ENCODE measurements at places on chromosomes 13 and 19.

DNA sequence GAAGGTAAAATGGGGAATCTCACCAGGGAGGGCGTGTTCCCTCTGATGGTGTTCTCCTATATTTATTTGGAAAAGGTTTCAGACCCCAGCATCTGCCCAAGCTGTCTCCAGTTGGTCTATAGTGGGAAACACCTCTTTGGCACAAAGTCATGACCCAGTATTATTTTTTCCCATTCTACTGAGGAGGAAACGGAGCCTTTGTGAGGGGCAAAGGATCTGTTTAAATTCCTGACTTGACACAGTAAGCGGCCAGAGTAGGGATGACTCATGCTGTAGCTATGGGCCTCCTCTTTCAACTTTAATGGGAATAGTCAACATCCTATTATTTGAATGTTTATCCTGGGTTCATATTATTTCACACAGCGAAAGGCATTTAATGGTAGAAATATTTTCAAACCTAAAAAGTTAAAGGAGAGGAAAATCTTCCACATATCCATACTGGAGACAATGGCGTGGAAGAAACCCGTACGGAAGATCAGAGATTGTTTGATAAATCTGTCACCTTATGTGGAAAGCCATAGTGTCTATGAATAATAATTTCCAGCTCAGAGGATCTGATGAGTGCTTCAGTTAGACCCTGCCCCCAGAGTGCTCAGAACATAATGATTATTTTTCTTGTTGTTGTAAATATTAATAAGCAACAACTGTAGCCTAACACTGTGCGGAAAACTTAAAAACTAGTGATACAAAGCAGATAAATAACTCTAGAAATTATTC is 126.0 kb downstream of the FOXO1 start:
- DNase-seq: no peak

- no peak for DNase-seq
Measured at GRCh38 chr13:43664700-43665191, 122.0 kb downstream of the ENOX1 start.

DNA sequence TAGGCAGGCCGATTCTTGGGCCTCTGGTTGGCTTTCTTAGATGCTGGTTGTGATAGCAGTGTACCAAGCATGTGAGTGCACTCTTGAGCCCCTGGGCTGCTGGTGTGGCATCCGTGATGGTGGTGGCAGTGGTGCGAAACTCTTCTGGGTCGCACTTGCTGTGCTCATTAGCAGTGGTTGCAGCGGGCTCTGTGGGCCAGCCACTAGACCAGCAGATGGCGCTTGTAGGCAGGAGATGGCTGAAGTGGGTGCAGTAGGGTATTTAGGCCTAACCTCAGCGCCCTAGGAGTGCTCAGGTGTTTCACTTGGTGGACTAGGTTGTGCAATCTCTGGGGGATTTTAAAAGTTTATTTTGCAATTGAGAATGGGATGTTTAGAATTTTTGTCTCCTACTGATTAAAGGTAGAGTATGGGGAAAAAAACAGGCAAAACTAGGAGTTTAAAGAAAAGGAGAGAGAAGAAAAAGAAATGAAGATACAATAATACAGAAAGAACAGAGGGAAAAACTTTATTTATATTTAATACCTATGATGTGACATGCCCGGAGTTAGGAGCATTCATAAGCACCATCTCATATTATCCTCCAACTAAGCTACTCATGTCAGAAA is 4.3 kb upstream of the ZNF17 start:
- peak; percentile 88 for DNase-seq

GRCh38 chr19:20276011-20276731 is 109.2 kb downstream of the ZNF486 start:
- DNase-seq: no peak

- DNase-seq: no peak
Measured at GRCh38 chr19:55348317-55349034, 6.0 kb downstream of the COX6B2 start.

DNA sequence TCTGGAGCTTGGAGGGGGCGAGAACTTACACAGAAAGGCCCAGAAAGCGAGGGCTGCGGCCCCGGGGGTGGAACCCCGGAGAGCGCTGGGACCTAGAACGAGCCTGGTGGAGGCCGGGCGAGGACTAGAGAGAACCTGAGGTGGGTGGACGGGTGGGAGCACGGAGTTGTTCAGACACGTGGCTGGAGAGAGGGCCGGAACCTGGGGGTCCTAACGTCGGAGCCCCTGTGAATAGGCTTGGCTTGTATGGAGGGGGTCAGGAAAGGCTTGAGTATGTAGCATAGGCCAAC is 383 bp downstream of the ZNF581 start:
- DNase-seq: no peak

DNA sequence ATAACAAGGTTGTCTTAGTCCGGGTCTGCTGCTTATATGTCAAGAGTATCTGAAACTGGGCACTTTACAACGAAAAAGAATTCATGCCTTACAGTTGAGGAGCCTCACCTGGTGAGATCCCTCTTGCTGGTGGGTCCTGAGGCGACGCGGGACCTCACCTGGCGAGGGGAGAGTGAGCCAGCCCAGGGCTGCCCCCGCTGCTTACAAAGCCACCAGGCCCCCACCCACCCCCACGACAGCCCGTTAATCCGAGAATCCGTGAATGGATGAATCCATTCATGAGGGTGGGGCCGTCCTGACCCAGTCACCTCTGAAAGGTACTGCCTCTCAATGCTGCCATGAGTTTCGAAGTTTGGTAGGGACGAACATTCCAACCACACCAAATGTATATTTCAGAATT is 54.0 kb upstream of the F7 start:
- DNase-seq: no peak

DNA sequence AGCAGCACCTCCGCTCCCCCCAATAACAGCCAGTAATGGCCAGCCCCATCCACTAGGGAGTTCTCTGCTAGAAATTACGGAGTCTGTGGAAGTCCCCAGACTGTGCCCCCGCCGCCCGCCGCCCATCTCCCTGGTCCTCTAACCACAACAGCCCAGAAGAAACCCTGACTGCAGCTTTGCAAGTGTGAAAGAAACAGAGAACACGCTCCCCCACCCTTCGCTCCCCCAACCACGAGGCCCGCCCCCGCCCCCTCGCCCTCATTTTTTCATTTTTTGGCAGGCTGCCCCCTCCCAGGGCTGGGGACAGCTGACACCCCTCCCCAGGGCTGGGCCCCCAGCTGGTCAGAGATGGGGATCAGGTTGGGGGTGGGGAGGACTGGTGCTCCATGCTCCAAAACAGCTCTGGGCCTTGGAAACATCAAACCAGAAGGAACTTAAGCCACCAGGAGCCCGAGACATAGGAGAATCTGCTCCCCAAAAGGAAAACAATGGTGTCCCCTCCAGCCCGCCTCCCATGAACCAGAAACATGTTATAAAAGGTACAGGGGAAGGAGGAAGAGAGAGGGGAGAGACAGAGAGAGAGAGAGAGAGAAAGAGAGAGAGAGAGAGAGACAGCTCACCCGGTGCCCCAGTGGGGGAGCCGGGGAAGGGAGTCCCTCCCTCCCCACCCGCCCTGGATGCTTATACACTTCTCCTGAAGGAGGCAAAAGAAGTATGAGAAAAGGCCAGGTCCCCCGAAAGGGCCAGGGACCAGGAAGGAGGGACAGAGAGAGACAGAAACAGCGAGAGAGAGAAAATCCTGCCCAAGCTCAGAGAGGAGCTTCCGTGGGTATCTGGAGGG is 29.8 kb upstream of the ASF1B start:
- DNase-seq: no peak

- peak; percentile 92 for DNase-seq
Measured at GRCh38 chr19:43464134-43464775, 1.2 kb downstream of the LYPD3 start.

GRCh38 chr19:13830741-13831536 is 35.7 kb downstream of the ZSWIM4 start:
- no peak for DNase-seq

DNA sequence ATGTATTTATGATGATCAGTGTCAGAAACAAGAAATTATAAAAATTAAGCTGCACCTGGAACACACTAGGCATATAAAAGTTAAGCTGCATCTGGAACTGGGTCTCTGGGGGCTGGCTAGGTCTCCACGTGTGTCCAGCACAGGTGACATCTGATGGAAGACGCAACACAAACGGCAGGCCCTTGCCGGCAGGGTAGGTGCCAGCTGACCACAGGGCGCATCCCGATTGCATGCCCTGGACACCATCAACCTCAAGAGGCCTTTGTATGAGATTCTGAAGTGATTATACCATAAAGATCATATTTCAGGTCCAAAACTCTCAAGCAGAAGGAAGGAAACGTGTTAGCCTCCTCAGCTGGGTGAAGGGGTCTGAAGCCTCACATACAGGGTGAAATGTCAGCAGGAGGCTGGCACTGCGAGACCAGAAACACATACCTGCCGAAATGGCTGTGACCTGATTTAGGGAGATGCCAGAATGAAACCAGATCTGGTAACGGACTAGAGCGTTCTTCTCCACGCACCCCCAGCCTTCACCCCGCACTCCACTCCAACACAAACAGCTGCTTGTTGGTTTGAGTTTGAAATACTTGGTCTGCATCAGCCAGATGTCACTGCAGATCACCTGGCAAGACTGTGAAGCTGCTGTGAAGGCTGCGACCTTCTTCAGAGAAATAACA is 37.3 kb downstream of the COL4A1 start:
- no peak for DNase-seq

GRCh38 chr13:100634696-100635095 is 39.9 kb downstream of the TMTC4 start:
- no peak for DNase-seq
